Epithelial cell of esophagus (primary cell): ENCODE measurements at places on chromosomes 4 and X.

DNA sequence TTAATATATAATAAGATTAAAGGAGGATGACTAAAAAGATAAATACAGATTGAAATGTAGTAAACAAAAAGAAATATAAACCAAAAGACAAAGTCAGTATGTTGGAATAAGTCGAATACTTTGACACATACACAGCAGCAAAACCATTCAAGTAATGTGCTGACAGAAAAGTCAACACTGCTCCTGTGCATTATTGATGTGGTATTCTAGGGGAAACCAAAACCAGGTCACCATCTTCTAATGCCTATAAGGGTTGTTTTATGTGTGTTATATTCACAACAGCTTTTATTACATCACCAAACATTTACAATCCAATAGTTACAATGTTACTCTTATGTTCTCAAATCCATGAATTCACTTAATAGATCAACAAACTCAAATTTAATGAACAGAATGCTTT lies 111.8 kb upstream of the DKK2 start:
- no peak for DNase-seq

- peak; percentile 51 for DNase-seq
These were observed 315.9 kb downstream of the MAPK10 start for GRCh38 chr4:86043755-86044592.

- no peak for DNase-seq
These were observed 531 bp downstream of the RUFY3 start for GRCh38 chr4:70722199-70722791.

GRCh38 chrX:95629737-95630136 lies 1054.9 kb upstream of the DIAPH2 start:
- no peak for DNase-seq

DNA sequence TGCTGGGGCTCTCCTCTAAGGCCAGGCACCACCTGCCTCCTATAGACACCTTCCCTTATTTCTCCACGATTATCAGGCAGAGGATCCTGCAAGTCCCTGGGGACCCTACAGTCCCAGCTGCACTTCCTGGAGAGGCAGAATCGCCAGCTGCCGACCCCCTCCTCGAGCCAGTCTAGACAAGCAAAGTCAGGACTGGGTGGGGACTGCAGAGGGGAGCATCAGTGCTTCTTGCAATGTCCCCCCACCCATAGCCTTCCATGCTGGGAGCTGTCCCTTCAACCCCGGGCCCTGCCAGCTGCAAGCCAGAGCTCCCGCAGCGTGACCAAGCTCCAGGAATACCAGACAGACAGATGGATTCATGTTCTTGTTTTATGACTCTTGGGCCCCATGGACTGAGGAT lies 1.4 kb upstream of the CRMP1 start:
- no peak for DNase-seq

GRCh38 chr4:83334425-83335241 lies at the start of gene HPSE:
Gene HPSE (minus strand): TSS chr4:83334848. CDS start chr4:83334782, 66 bp downstream.
- DNase-seq: peak; percentile 87

DNA sequence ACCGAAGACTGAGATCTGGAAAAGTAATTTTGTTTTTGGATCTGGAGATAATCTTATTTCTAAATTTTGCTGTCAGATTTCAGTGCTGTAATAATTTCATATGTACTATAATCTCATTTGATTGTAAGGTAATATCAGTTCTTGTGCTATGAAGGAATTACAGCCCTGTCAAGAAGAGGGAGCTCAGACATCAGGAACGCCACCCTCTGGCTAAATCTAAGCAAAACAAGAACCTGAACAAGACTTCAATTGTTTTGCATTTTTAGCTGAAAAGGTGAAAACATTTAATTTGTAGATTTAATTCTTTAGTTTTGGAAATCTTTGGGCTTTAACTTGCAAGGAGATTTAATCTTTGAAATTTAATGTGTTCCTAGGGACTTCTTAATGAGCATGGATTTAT lies 525.4 kb upstream of the HS3ST1 start:
- DNase-seq: peak; percentile 56

DNA sequence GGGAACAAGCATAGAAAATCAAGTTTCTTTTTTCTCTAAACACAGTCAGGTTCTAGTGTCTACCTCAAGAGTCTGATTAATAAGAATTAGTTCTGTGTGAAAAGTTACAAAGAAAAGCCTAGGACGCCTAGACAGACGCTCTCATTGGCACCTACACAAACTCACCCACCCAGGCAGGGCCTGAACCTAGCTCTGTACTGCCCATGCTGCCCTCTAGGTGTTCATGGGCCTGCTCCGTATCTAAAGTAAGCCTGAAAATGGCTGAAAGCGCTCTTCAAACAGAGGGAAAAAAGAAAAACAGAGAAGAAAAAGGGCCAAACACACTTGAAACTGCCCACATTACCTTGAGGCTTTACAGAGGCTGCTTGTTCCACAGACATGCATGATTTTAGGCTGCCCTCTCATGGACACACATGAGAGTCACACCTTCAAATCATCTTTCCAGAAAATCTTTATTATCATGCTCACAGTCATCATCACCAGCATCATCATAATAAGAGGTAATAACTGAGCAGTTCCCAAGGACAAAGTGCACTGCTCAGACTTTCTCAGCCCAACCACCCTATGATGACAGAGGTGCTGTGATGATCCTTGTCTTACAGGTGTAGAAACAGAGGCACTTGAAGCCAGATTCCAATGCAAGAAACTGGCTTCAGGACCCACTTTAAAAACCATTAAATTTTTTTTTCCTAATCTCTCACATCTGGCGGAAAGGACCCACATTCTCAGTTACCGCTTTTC lies 49.6 kb downstream of the MAP7D2 start:
- peak; percentile 70 for DNase-seq

DNA sequence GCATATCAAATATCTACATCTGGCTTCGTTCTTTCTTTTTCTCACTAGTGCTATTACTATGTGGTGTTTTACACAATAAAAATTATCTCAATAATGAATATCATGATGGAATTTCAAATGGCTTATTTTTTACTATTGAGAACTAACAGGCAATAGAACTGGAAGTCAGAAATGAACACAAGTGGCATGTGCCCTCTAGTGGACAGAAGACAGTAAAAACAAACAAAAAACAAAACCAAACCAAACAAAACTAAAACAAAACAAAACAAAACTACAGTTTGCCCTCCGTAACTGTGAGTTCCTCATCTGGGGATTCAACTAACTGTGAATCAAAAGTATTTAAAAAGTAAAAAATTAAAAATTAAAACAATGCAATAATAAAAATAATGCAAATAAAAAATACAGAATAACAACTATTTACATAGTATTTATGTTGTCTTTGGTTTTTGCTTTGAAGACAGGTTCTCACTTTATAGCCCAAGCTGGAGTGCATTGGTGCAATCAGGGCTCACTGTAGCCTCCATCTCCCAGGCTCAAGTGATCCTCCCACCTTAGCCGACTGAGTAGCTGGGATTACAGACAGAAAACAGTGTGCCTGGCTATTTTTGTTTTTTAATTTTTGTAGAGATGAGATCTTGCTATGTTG lies 195.6 kb upstream of the TACR3 start:
- DNase-seq: peak; percentile 32

DNA sequence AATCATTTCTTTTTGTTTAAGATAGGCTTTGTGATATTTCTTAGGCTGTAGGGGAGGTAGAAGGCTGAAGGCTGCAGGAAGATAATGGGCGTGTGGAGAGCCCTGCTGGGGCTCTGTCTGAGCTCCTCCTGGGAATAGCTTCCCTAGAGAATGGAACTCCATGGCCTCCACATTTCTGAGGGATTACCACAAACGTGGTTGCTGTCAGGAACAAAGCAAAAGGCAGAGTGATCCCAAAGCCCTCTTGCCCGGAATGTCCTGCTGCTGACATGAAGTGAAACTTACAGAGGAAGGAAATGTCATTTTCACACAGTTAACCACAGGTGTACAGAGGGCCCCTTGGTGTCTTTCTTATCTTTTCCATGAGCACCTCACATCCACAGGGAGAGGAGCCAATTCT lies 89.3 kb downstream of the DDIT4L start:
- no peak for DNase-seq

DNA sequence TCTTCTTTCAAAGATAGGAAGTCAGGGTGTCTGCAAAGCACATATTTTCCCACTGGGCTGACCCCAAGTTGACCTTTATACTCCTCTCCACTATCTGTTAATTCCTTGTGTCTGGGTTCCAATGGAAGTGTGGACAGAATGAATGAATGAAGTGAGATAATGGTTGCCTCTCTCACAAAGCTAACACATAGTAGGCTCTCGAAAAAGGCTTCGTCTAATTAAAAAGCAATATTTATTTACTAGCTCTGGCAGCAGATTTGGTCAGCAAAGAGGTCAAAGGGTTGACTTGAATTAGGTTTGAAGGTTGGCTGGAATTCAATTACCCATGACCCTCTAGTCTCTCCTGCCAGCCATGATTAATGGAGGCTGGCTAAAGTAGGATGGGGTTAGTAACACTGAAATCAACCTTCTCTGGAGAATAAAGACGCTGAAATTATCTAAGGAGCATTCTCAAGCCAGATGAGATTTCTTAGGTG lies 280.3 kb upstream of the KLF3 start:
- DNase-seq: no peak

DNA sequence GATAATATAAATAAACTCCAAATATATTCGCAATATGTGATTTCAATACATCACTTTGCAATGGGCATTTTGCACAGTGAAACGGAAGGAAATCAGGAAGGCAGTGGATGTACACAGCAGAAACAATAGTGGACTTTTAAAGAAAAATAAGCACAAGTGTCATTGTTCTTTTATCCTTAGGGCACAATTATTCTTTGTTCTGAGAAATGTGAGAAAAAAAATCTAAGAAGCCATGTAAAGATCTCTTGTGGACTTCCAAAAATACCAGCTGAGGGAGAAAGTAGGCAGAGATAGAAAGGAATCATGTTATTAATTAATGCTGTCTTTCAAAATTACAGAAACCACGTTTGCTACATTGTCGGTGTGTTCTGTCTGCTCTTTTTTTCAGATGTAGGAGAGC lies 17.6 kb upstream of the PRRG1 start:
- no peak for DNase-seq

DNA sequence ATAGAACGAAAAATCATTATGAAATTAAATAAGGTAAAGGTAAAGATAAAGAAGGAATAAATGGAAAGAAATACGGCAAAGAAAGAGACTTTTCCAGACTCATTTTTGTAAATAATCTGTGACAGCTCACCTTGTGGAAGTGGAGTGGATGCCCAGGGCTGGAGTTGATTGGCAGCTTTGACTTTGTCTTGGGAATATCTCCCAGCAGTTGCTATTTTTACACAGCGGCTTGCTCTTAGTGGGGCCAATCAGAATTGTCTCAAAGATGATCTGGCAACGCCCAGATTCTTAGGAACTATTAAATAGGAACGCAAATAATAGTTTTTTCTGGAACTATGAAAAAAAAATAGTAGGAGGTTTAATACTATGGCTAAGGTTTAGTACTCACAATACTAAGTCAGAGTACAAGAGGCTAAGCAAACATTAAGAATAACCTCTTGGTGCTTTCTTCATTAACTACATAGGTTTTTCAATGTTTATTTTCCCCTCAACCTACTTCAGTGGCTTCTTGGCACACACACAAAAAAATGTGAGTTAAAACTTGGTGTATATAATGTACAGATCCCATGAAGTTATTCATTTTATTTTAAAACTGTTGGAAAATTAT lies 132.7 kb downstream of the TRAM1L1 start:
- DNase-seq: no peak

GRCh38 chr4:10182446-10183424 lies 66.1 kb upstream of the WDR1 start:
- DNase-seq: no peak

GRCh38 chr4:70236125-70236524 lies 6.3 kb upstream of the CSN3 start:
- DNase-seq: peak; percentile 11

DNA sequence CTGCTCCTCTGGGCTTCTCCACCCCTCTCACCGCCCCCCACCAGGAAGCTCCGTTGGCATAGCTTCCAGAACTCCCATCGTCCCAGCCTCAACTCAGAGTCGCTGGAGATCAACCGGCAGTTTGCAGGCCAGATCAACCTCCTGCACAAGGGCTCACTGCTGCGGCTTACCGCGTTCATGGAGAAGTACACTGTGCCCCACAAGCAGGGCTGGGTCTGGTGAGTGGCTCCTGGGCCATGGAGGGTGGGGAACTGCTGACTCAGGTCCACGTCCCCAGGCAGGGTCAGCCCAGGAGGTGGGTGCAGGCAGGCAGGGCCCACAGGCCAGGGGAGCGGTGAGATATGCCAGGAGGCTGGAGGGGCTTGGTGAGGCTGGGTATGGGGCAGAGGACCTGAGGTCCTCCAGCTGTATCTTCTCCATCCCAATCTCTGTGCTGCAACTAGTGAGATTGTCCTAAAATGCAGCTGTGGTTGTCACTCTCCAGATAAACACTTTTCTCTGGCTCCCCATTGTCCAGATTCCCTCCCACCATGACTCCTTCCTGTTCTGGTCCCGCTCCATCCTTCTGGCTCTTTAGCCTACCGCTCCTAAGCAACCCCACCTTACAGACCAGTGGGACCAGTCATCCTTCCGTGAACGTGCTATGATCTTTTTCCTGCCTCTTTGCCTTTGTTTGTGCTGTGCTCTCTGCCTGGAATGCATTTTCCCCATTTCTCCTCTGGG lies 71.9 kb downstream of the STARD8 start:
- no peak for DNase-seq

- DNase-seq: peak; percentile 52
These were observed 64.3 kb downstream of the PDLIM5 start for GRCh38 chr4:94516067-94516466.

DNA sequence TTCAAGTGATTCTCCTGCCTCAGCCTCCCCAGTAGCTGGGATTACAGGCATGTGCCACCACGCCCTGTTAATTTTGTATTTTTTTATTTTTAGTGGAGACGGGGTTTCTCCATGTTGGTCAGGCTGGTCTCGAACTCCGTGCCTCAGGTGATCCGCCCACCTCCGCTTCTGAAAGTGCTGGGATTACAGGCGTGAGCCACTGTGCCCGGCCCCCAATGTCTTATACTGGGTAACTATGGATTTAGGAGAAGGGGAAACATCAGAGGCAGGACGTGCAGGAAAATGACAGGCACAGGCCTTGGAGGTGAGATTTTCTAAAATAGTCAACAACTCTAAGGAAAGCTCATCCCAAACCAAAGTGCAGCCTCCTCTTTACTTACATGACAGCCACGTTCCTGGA lies 11.1 kb upstream of the TSPYL2 start:
- no peak for DNase-seq

- peak; percentile 44 for DNase-seq
These were observed 243.8 kb upstream of the JADE1 start for GRCh38 chr4:128565565-128566186.

DNA sequence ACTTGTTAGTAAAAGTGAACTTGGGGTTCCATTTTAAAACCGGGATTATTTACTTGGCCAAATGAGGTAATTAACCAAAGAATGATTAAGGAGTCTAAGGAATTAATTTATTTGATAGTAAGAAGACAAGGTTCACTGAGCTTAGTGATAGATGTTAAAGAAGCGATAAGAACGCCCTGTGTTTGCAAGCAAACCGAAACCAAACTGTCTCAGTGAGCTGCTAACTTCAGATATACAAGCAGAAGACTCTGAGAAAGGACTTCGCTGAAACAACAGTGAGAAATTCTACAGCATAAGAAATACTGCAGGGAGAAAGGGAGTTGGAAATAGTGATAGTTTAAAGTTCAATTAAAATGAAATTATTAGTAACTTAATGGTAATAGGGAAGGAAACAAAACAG lies 37.6 kb upstream of the SHISA3 start:
- no peak for DNase-seq
